Hematopoietic multipotent progenitor cell treated with erythropoietin and hydrocortisone succinate and interleukin-3 and kit ligand, for 17 days (in vitro differentiated cells): ENCODE measurements at places on chromosomes 1 and 21.

DNA sequence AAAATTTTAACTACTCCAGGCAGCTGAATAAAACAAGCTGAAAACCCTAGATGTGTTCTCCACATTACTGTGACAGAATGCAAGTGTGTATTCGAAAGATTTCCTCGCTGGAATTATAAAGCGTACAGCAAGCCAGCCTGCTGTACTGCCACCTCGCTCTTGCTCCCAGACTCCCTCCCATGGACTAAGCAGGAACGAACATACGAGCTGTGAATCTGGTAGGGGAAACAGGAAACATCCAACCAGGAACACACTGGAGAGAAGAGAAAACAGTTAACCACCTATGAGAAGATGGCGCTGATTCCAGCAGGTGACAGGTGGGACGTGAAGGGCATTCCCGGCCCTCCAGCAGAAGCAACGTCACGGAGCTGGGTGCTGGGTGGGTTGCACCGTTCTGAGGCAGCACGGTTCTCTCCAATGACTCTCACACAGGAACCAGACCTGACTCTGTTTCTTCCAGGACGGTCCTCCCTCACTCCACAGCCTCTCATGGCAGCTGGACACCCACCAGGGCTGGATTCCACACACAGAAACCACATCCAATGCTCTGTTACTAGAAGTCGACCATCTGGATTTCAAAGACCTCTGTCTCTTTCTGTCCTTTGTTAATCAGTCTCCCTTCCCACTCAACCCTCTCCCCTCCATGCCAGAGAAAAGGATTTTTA, 219.2 kb downstream of the RERE start:
- DNase-seq, result no peak

GRCh38 chr1:165549973-165550372, 6.2 kb downstream of the LRRC52 start:
- DNase-seq, result no peak

- no peak for DNase-seq
Observed at GRCh38 chr1:13523780-13524477, 10.1 kb upstream of the LRRC38 start.

GRCh38 chr1:208265122-208265469, 20.9 kb upstream of the PLXNA2 start:
- DNase-seq, result no peak

GRCh38 chr1:206463137-206463536, 7.1 kb upstream of the IKBKE start:
- DNase-seq, result no peak

- DNase-seq, result no peak
Observed at GRCh38 chr1:85992791-85993190, 163.8 kb downstream of the COL24A1 start.

- no peak for DNase-seq
Observed at GRCh38 chr1:2629627-2630497, 3.0 kb downstream of the MMEL1 start.

DNA sequence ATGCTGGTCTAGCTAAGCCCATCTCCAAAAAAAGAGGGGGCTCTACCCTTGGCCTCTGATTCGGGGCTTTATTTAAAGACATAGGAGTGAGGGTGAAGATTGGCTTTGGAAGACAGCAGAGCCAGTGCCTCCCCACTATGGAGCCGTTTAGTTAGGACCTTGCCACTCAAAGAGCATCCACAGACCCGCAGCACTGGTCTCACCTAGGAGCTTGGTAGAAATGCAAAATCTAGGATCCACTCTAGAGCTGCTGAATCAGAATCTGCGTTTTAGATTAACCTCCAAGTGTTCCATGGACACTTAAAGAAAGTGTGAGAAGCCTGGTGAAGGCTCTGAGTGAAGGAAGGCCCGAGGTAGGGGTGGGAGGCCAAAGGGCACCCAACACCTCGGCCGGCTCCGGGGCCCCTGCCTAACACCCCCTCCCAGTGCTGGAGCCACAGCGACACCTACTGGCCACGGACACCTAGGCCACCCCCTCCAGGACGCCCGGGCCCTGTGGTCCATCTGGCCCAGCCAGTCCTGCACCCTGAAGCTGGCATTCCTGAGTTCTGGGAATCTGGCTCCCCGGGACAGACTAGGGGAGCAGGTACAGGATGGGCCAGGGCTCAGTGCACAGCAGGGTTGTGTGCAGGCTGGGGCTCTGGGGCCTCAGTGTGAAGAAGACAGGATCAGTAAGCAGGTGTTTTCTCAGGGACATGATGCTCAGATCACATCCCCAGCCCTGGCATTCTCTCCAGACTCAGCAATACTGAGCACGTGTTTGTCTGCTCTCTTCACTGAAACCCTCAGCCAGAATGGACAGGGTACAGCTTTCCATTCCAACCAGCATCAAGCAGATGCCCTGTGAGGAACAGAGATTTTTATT, 79.2 kb downstream of the TMEM53 start:
- peak; percentile 77 for DNase-seq

- no peak for DNase-seq
Observed at GRCh38 chr1:36982709-36983108, 51.6 kb downstream of the GRIK3 start.

DNA sequence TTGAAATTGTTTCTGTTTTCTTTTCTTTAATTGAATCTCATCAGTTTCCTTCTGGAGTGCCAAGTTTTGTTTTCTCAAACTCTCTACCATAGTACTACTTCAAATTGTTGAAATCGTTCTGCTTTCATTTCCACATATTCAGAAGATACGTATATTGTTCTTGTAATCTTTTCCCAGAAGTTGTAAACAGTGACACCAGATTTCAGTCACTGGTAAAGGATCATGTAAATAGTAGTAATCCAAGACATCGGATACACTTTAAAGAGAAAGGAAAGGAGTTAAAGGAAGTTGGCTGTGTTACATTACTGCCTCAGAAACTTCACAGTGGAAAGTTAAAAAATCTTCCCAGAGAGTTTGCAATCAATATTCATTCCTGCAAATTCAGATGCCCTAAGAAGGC, 67.5 kb downstream of the RGL1 start:
- no peak for DNase-seq

DNA sequence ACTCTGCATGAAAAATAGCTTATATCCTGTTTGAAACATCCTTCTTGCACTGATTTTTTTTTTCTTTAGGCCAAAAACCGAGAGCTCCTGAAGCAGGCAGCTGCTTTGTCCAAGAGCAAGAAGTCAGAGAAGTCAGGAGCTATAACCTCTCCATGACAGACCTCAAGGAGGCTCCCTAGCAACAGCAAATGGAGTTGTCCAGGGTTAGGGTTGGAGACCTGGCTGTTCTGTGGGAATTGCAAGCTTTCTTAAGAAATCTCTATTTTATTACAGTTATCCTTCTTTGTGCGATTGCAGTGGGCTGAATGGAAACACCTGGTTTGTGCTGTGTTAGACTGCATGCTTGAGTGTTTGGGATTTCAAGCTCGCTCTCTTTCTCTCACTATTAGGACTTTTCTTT, 12.6 kb upstream of the STX12 start:
- DNase-seq, result peak; percentile 18

GRCh38 chr1:42070996-42071395, 82.2 kb upstream of the GUCA2B start:
- DNase-seq, result no peak

DNA sequence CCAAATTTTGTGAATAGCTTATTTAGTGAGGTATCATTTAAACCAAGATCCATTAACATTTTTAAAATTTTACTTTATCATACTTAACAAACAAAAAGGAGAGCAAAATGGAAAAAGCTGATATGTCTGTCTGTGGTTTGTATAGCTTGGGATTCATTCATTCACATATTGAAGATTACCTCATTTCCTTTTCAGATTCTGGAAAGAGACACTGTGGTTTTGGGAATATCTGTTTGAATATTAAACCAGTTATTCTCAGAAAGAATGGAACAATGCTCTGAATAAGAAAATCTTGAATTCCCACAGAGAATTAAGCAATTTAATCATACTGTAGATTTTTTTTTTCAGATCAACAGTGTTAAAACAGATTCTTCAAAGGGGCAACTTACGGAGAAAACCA, 93.8 kb upstream of the PRDX6 start:
- DNase-seq, result no peak

- peak; percentile 78 for DNase-seq
Observed at GRCh38 chr1:54377040-54377691, 29.0 kb downstream of the SSBP3 start.

GRCh38 chr1:174626031-174627025, 178.6 kb downstream of the GPR52 start:
- DNase-seq, result no peak

DNA sequence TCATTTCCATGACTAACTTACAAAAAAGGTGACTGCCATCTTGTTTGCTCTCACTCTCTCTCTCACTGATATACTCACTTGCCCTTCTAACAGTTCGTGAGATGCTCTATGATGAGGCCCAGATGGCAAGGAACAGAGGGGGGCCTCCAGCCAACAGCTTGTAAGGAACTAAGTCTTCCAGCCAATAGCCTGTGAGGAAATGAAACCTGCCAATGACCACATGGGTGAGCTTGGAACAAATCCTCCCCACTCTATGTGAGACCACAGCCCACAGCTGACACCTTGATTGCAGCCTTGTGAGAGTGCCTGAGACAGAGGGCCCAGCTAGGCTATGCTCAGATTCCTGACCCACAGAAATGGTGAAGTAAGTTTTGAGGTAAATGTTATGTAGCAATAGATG, 153.7 kb downstream of the HHIPL2 start:
- no peak for DNase-seq

GRCh38 chr1:149936170-149936991, at the start of gene MTMR11:
Gene MTMR11 (minus strand): TSS chr1:149936879. CDS start chr1:149936647, 232 bp downstream.
- no peak for DNase-seq

DNA sequence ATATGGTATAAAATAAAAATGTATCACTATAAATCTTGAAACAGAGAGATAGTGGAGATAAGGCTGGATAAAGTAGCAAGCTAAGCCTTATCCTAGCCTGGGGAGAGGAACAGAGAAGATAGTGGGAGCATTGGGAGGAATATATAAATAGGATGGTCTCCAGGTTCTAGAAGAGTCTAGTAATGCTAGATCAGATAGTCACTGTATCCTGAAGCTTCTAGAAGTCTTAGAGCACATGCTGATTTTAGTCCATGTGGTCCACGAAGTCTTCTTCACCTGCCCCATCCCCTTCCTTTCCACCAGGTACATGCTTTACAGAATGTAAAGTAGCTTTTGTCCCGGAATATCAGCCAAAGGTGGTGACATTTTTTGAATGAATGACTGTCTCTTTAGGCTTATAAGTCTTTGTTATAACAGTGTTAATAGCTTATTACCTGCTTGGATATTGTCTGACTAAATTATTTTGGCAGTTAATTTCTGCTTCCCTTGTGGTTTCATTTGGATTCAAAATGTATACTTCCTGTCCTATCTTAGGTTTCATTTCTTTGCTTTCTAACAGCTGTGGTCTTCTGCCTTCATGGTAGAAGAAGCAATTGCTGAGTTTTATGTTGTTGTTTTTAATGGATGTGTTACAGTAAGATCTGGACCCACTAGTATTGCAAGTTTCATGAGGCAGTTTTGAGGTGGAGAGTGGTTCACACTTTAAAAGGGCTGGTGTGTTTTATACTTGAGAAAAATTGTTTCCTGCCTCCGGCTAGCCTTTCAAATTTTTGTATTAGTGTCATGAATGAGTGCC, 5.9 kb downstream of the SMG7 start:
- no peak for DNase-seq

DNA sequence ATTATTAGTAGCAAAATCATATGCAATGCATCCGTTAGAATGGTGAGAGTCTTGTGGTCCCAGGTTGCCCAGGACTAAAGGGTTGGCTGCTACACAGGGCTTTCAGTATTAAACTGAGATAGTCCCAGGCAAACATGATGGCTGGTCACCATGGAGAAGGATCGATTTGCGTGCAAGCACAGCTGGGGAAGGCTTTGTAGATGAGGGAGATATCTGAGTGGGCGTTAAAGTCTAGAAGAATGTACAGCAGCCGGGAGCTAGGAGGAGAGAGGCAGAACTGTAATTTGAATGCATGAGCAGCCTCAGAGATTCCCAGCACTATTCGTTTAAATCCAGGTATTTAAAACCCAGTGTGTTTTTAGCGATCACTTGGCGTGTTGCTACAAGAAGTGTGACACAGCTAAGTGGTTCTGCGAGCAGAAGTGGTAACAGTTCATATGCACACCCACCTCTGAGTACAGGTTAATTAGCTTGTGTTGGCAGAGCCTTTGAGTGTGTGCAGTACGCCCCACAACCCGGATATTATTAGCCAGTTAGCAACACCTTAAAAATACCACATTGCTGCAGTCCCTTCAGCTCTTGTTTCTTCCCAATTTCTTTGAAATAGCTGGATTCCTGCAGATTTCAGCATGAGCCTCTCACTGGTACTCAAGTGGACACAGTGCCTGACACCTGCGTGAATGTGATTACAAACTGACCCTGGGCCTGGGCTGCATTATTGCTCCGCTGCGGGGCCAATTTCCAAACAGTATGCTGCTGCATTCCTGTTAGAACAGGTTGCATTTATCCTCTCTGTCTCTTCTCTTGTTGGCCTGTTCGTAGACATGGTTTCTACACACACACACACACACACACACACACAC, 67.2 kb upstream of the SCAF4 start:
- DNase-seq, result no peak

DNA sequence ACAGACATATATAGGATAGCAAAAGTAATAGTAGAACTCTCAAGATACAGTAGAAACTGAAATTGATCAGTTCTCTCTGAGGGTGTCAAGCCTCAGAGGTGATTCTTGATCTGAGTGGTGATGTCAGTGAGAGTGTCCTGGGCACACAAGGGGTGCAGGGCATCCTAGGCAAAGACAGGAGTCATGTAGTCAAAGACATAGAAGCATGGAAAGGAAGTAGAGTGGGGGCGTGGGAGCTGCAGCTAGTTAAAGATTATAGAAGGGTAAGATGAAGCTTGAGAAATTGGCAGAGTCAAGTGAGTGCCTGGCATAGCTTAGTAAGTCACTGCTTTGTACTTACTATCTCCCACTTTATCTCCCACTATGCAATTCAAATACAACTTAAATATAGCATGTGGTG, 22.8 kb downstream of the CDC7 start:
- DNase-seq, result no peak

- DNase-seq, result no peak
Observed at GRCh38 chr1:201332616-201333335, 44.7 kb downstream of the TNNT2 start.

DNA sequence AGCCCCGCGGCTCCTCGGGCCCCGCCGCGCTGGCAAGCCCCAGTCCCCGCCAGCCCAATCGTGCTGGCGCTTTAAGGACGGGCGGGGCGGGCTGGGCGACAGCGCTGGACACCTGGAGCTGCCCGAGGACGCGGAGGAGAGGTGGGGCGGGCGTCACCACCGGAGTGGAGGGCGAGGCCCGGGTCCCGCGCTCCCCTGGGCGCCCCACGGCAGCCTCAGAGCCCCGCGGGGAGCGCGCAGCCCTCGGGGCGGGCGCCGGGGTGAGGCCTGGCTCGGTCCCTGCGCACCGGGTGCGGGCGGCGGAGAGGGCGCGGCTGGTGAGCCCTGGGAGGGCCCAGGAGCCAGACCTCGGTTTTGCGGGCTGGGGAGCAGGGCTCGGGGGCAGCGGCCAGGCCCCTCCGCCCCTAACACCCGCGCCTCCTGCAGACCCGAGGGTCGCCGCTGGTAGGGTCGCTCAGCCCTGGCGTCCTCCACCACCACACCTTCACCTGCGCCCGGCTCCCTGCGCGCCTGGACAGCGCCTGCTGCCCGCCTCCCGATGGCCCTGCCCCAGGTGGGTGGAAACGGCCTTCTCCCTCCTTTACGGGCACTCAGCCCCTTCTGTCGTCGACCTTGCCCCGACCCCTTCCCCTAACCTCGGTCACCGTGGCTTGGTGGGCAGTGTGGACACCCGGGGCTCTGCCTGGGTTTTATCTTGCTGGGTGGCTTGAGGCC, at the start of gene TMEM61:
TSS of gene TMEM61 (plus strand) at position 101 of the 714 bp plus-strand sequence. CDS start at position 539, 438 bp downstream.
- DNase-seq, result no peak

GRCh38 chr1:180029524-180030135, 75.0 kb downstream of the CEP350 start:
- no peak for DNase-seq

GRCh38 chr21:45551316-45551715, 9.1 kb upstream of the SLC19A1 start:
- no peak for DNase-seq
